Trophoblast cell (in vitro differentiated cells and primary cell): ENCODE measurements at places on chromosomes 12 and 14.

DNA sequence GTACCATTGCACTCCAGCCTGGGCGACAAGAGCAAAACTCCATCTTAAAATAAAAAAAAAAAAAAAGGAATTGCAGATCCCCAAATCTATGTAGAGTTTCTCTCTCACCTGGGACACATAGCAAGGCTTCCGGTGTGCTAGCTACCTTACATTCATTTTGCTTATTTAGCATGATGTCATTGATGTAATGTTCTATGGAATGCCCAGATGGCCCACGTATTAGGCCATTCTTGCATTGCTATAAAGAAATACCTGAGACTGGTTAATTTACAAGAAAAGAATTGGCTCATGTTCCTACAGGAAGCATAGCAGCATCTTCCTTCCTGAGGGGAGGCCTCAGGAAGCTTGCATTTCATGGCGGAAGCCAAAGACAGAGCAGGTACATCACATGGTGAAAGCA, 36.9 kb upstream of the A2ML1 start:
- peak; percentile 69 for DNase-seq

- no peak for DNase-seq
These were observed 125.5 kb upstream of the RMST start for GRCh38 chr12:97336900-97337751.

GRCh38 chr14:79037106-79037505, 866.9 kb downstream of the NRXN3 start:
- no peak for DNase-seq

- DNase-seq = no peak
These were observed 3.6 kb downstream of the COQ6 start for GRCh38 chr14:73953731-73954130.

GRCh38 chr12:80702889-80703805, 4.3 kb upstream of the MYF6 start:
- DNase-seq = peak; percentile 38

GRCh38 chr12:27576667-27577347, 52.8 kb downstream of the PPFIBP1 start:
- DNase-seq = no peak

DNA sequence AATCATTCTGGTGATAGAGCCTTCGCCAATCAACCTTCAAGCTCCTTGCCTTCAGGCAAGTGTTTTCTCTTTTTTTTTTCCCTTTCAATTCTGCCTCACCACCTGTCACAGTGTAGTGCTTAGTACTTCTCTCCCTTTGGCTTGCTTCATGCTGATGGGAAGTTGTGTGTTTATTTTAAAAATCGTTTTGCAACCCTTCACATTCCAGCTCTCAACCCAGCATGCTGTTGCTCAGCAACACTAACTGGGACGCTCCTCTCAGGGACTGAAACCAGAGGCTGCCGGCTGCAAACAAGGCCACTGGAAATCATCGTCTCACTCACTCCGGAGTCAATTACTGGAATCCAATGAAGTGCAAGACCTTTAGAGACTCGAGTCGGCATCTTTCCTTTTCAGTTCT, 342.7 kb downstream of the PRKD1 start:
- no peak for DNase-seq

DNA sequence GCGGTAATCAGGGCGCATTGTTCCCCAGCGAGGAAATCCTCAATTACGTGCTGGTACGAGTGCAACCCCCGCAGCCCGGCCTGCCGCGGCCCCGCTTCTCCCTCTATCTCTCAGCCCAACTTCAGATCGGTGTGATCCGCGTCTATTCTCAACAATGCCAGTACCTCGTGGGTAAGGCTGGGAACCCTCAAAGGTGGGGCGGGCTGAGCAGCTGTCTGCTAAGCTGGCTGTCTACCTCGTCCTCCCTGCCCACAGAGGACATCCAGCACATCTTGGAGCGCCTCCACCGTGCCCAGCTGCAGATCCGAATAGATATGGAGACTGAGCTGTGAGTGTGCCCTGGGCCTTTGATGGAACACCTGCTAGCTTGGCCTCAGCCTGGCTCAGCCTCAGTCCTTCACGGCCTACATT, 996 bp downstream of the REC8 start:
- DNase-seq = no peak

DNA sequence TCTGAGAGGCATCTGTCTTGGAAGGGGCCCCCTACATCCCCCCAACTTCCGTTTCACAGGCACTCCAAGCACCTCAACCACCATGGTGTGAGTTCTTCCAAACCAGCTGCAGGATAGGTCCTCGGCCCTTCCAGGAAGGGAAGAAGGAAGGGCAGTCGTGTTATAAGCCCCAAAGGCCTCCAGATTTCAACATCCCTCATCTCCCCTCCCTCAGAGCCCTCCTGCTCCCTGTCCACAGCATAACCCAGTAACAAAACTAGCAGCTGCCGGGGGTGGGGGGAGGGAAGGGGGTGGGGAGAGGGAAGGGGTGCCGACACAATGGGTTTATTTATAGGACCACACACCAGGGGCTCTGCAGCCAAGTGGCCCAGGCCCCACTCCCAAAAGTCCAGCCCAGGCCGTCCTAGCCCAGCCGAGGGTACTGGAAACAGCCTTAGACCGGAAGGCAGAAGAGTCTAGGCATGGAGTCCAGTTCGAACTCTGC, 18.3 kb downstream of the NCKAP5L start:
- no peak for DNase-seq

DNA sequence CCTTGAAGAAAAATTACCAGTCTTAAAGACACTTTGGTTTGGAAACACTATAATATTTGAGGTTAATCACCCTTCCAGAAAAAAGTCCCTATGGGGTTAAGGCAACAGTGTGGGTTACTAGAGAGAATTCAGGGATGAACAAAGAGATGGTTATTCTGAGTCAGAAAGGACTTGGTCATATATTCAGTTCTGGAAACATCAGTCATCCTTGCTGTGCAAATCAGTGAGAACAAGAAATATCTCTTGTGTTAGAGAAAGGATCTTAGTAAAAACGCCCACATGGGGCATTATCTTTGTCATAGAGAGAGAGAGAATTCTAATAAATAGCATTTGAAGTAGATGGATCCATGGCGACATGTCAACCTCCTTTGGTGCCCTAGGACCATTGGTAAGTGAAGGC, 59.4 kb upstream of the E2F7 start:
- DNase-seq = no peak

DNA sequence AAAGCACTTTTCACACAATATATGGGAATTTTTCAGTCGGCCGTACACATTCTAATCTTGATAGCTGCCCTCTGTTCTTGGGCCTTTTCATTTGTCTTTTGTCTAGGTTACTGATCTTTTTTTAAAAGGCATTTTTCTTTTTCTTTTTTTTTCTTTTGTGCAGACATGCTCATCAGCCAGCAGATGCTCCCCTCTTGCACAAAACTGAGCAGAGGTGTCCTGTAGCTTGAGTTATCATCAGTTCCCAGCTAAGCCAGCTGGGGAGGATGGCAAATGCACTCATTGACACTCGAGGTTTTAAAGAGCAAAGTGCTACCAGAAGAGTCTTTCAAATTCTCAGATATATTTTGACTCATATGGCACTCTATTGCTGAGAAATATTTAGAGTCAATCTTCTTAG, 913.9 kb upstream of the SEL1L start:
- DNase-seq = no peak

GRCh38 chr12:50302686-50303085, 19.4 kb upstream of the LIMA1 start:
- no peak for DNase-seq
